Fibroblast of skin of abdomen (primary cell): ENCODE measurements at places on chromosomes 2 and 18.

GRCh38 chr2:144515696-144516410, 4.1 kb downstream of the ZEB2 start:
- DNase-seq: peak; percentile 67

DNA sequence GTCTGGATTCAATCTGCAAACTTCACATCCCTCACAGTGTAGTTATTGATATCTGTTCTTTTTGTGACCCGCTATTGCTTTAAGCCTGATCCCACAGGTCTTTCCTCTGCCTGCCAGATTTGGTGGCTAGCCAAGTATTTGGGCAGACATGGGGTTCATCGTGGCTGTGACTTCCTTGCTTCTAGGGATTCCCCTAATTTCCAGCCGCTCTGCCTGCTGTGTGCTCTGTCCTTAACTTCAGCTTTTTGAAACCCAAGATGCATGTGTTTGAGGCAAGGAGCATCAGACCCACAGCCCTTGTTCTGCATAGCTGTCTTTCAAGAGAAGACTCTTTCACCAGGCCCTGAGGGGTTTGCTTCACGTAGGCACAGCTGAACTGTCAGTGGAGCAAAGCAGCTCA, 54.2 kb downstream of the NCAPH start:
- DNase-seq: no peak

GRCh38 chr2:105760639-105761337, 16.1 kb downstream of the NCK2 start:
- no peak for DNase-seq

- DNase-seq: no peak
Observed at GRCh38 chr2:95268211-95269035, 5.8 kb upstream of the PROM2 start.

DNA sequence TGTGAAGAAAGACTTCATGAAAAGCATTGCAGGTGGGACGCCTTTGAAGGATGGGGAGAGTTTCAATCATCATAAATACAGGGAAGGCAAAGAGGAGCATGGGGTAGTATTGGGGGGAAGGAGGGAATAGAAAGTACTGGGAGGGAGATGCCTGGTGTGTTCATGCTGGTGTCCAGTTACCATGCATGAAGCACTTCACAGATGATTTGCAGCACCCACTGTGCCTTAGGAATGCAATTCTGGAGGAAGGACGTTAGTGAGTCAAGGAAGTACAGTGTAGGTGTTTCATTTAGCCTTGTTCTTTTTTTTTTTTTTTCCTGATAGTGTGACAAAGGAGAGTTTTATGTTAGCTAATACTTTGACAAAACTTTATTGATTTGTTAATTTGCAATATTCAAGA, 36.8 kb downstream of the ADAM23 start:
- DNase-seq: peak; percentile 58

- no peak for DNase-seq
Observed at GRCh38 chr2:30777661-30778505, 29.4 kb downstream of the CAPN13 start.

DNA sequence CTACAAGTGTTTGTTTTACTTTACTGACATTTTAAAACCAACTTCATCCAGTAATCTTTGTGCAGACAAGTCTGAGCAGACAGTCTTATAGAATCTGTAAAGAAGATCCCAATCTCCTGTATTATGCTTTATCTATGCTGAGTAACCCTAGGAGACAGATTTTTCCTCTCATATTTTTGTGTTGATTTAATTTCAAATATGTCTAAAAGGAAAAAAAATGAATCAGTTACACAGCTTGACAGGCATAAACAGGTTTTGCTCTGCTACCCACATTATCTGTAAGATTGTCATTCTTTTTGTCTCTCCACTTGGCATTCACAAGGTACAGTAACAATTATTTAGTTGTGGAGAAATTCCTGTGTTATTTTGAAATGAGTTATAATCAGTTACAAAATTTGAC, 415.0 kb downstream of the NYAP2 start:
- DNase-seq: no peak

- DNase-seq: no peak
Observed at GRCh38 chr2:77479895-77480294, 42.3 kb downstream of the LRRTM4 start.

- peak; percentile 1 for DNase-seq
Observed at GRCh38 chr2:193549661-193550060, 1354.9 kb upstream of the TMEFF2 start.

DNA sequence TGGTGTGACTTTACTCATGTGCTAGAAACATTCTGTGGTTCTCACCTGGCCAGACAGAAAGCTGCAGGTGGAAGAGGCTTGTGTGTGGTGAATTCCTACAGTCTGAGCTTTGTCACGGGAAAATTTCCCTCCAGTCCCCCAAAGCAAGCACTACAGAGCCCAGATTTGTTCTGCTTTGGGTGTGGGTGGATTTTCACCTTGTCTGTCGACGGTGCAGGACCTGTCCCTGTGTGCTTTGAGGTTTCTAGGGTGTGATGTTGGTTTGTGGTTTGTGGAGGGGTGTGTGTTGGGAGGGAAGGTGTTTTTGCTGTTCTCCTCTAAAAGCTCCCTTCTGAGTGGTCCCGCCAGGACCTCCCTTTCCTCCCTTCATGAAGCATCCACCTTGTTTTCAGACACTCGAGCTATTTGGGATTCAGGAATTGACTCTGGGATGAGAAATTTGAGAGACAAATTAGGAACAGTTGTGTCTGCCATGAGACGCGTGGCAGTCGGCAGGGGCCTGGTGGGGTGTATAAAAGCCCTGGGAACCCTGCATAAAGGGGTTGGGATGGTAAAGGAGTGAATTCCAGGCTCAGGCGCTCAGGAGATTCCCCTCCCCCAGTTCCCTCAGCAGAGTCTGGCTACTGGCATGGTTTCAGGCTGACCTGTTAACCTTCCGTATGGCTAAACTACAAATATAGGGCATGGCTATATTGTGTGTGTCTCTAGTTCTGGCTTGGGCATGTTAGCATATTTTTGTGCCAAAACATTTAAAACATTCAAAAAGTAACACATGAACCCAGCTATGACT, 65.5 kb downstream of the DGKD start:
- DNase-seq: peak; percentile 2

GRCh38 chr2:186641807-186642321, 52.0 kb upstream of the FAM171B start:
- peak; percentile 71 for DNase-seq

DNA sequence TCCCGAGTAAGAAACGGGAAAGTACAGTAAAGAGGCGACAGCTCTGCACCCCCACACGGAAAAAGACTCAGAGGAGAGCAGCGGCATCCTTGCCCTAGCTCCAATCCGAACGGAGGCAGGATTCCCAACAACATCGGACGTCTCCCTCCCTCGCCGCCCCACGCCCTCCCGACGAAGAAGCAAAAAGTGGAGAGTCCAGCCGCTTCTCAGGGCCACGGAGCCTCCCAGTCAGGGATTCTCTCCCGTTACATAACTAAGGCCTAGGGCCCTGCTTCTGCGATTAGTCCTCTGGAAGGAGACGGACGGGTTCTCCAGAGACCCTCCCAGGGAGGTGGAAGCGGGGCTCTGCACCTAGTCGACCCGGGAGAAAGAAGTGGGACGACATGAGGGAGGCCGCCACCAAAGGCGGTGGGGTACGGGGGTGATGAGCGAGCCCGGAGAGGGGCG, 587 bp downstream of the SUMO1 start:
- DNase-seq: peak; percentile 49

DNA sequence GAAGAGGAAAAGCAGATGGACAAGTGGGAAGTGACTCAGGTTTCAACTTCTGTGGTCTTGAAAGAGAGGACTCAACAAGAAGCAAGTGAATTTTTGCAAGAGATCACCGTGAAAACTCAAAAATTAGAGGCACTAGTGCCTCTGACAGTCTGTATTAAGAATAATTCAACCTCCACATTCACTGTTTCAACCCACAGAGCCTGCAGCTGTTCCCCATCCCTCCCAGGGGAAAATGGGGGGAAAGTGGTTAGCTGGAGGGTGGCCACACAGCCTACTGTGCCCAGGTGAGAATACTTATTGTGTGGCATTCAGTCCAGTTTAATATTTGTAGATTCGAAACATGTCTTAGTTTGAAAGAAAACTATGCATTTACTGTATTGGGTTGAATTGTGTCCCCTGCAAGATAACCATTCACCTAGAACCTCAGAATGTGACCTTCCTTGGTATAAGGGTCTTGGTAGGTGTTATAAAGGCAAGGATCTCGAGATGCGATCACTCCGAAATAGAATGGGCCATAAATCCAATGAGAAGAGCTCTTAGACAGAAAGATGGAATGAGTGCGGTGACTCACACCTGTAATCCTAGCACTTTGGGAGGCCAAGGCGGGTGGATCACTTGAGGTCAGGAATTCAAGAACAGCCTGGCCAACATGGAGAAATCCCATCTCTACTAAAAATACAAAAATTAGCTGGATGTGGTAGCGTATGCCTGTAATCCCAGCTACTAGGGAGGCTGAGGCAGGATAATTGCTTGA, 94.3 kb downstream of the IRS1 start:
- no peak for DNase-seq

GRCh38 chr18:25672490-25672889, 320.5 kb upstream of the ZNF521 start:
- DNase-seq: no peak

DNA sequence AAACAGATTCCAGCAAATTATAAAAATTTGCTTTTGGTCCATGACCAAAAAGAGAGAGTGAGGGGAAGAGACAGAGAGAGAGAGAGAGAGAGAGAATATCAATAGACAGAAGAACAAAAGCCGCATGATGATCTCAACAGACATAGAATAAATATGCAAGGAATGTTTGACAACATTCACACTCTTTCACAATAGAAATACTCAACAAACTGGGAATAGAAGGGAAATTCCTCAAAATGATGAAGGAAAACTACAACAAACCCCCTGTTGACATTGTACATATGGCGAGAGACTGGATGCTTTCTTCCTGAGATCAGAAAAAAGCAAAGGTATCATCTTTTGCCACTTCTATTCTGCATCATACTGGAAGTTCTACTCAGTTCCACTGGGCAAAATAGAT, 309.7 kb downstream of the RAD51AP2 start:
- DNase-seq: peak; percentile 72

DNA sequence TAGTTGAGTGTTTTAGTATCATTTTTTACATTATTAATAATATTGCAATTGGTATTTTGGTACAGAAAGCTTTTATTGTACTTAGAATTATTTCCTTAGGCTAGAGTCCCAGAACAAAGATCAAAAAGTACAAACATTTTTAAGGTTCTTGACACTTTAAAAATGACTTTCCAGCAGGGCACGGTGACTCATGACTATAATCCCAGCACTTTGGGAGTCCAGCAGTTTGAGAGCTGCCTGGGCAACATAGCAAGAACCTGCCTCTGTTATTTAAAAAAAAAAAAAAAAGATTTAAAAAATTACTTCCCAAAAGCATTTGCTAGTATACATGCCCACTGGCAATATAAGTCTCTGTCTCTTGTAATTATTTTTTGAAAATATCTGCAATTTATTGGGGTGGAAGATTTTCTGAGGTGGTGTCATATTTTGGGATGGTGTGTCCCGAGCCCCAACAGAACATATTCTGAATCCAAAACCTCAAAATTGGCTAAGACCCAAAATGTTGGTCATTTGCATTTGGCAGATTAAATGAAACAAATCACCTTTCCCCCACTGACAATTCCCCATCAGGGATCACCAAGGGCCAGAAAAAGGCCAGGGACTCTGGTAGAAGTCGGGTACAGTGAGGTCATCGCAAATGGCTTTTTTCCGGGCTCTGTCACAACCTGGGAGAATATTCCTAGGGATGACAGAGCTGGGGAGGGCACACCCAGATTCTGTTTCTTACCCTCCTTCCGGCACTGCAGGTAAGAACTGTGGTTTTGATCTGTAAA, 42.1 kb downstream of the NIFK start:
- peak; percentile 38 for DNase-seq

GRCh38 chr2:188620916-188621315, 329.2 kb downstream of the GULP1 start:
- DNase-seq: no peak

DNA sequence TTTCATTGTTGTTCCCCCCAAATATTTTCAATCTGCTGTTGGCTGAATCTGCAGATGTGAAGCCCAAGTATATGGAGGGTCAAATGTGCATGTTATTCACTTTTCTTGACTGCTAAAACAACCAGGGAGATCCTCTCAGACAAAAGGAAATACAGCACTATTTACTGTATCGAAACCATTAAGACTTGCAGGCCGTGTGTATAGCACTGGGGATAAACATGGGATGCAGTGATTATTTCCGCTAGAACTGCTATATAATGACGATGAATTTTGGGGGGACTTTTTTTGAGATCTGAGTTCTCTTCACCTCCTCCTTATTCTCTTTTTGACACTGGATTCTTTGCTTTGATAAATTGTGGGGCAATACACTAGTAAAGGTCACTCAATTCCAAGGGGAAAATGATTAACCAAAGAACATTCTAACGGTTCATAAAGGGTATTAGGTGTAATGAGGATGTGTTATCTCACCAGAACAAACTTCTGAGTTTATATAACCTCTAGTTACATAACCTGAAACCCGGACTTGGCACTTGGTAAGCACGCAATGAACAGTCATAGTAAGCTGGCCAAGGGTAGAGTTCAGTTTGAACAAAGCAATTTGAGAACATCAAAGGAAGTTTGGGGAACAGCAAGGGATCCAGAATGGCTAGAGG, 3.5 kb upstream of the UGT1A1 start:
- no peak for DNase-seq

GRCh38 chr18:12943215-12943614, 4.6 kb upstream of the SEH1L start:
- peak; percentile 76 for DNase-seq

GRCh38 chr2:16317211-16317830, 348.3 kb downstream of the CYRIA start:
- DNase-seq: no peak

- no peak for DNase-seq
Observed at GRCh38 chr18:62044490-62045000, 142.3 kb downstream of the PIGN start.
